ENCODE measurements at places on chromosomes 13 and 19.
A peak's percentile ranks its signal among the peaks of the same experiment; 100 is the strongest.

GRCh38 chr19:35106291-35106583 lies 9.4 kb upstream of the FXYD3 start:
- no peak for DNase-seq

DNA sequence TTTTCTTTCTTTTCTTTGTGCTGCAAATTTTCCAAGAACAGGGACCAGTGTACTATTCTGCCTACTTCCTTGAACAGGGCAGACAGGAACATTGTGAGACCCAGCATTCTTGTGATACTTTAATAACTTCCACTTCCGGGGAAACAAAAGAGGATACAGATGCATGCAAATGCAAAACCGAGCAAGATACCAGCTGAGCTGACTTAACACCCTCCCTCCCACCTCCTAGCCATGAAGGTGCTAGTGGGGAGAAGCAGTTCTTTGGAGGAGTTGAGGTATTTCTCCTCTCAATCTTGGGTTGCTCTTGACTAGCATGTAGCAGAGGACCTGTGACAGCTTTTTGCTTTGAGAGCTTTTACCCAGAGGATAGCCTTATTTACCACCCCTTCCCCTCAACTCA lies 111.2 kb downstream of the KLF5 start:
- no peak for DNase-seq

GRCh38 chr19:17554968-17555479 lies 425 bp upstream of the COLGALT1 start:
- no peak for DNase-seq

- peak; percentile 99 for DNase-seq
These were observed 720 bp upstream of the HNRNPL start for GRCh38 chr19:38850436-38850975.

DNA sequence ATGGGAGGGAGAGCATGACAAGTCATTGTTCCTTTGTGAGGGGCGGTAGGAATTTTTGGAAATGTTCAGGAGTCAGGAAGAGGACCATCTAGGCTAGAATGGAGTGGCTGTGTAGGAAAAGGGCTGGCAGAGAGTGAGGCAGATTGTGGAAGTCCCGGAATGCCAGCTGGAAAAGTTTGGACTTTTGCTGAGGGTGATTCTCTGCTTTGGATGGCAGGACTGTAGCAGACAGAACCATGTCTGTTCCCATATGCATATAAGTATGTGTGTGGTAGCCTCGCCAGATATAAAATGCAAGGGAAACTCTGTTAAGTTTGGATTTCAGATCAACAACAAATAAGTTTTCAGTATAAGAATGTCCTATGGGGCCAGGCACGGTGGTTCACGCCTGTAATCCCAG lies 112.1 kb downstream of the DNAJC15 start:
- DNase-seq: no peak

- peak; percentile 86 for DNase-seq
These were observed 80.0 kb upstream of the GPR183 start for GRCh38 chr13:99386911-99387788.

GRCh38 chr13:87089391-87089790 lies 581.8 kb upstream of the SLITRK5 start:
- DNase-seq: no peak

GRCh38 chr13:29892151-29892550 lies 41.7 kb upstream of the UBL3 start:
- DNase-seq: no peak

DNA sequence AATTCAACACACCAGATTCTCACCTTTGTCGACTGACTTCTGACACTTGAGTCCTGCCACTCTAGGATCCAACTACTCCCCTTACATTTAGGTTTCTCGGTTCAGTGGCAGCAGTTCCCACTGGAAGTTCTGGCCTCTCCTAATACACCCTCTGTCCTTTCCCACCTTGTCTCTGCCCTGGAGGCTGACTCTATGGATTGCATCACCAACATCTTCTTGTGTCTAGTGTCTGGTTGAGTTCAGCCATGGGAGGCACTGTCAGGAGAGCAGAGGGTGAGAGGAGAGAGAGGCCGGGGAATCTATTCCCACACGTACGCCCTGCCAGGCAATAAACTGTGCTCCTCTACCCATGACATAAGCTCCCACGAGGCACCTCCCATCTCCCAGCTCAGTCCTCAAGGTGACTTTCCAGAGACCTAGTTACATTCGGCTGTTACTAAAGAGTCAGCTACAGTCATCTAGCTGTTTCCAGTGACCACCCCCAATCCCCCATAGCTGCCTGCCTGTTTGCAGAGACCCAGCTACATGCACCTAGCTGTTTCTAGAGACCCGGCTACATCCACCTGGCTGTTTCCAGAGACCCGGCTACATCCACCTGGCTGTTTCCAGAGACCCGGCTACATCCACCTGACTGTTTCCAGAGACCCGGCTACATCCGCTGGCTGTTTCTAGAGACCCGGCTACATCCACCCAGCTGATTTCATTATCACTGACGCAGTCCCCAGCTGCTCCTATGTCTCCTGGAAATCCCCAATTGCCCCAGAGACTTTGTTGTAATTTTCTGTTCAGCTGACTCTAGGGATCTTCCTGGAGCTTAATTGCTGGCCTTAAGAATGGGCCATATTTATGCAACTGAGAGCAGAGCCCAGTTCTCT lies 8.1 kb upstream of the LILRB4 start:
- DNase-seq: no peak

DNA sequence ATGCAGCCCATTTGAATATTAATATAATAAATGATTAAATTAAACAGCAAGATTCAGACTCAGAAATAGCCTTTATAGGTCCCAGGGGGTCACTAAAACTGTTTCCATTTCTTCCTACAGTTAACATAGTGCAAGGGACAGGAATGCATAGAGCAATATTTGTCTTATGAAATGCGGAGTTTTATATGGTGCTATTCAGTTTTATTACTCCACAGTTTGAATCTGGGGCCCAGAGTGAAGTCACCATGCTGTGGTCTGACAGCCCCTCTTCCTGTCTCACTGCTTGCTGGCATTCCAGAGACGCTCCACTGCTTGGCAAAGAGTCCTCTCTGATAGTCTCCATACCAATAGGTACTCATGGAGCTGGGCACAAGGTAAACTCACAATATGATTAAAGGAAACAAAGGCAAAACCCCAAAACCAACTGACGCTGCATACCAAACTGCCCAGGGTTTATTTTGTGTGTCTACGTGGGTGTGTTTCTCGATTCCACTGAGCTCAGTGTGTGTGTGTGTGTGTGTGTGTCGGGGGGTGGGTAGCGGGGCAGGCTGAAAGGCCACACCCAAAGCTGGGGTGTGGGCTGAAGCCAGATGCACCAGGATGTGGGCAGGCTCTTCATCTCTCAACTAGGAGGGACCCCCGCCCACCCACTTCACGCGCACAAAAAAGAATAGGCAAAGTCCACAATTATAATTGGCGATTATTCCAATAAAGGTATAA lies 277.9 kb downstream of the TSHZ3 start:
- no peak for DNase-seq

GRCh38 chr13:63184693-63185092 lies 1769.0 kb upstream of the PCDH20 start:
- no peak for DNase-seq

GRCh38 chr19:28435551-28436271 lies 777.2 kb downstream of the UQCRFS1 start:
- DNase-seq: no peak

GRCh38 chr19:3145909-3146676 lies 10.3 kb downstream of the GNA15 start:
- DNase-seq: no peak

Measured in stimulated activated CD4-positive, alpha-beta T cell treated with anti-CD3 and anti-CD28 coated beads, Interleukin-4, amount 100 ng/mL, for 24 hours (primary cell).